ENCODE measurements at places on chromosomes 5 and 9.

GRCh38 chr5:147216552-147217154 is 18.2 kb upstream of the STK32A start:
- DNase-seq = no peak

DNA sequence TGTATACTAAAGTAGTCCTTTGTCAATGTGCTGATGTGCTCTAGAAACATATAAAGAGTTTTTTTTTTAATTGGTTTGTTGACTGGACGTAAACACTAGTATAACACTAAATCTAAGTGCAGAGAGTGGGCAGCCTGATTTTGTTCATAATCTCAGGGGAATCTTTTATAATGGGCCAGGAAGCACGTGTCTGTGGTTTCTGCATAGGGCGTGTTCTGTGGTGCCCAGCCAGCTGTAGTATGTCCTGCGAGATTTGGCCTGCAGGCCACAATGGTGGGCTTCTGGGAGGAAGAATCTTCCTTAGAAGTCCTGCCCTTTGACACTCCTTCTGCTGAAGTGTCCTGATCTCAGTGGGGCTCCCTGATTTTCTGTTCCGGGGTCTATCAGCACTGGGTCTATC is 49.0 kb upstream of the DHFR start:
- no peak for DNase-seq

DNA sequence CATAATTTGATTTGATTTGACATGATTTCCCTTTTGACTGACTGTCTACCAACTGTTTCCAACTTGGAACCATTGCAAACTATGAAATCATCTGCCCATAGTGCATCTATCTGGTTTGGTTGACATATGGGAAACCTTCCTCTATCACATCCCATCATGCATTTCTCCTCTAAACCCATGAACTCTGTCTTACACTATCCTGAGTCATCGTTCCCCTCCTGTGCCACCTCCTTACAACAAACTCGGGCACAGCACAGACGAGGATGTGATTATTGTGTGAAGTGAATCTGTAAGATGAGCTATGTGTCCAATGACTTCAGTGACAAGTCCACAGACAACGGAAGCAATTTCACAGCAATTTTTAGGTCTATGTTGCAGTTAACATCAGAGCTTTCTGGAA is 126.1 kb downstream of the NPR3 start:
- DNase-seq = no peak

- DNase-seq = no peak
These were observed 10.7 kb downstream of the SLC35A4 start for GRCh38 chr5:140575309-140575708.

DNA sequence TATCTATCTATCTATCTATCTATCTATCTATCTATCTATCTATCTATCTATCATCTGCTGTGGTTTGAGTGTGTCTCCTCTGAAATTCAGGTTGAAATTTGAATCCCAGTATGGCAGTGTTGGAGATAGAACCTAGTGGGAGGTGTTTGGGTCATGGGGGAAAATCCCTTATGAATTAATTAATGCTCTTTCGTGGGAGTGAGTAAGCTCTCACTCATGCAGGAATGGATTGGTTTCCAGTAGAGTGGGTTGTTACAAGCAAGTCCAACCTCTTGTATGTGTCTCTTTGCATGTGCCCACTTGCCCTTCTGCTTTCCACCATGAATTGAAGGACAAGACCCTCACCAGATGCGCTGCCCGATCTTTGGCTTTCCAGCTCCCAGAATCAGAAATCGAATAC is 113.0 kb downstream of the ANXA1 start:
- DNase-seq = no peak

DNA sequence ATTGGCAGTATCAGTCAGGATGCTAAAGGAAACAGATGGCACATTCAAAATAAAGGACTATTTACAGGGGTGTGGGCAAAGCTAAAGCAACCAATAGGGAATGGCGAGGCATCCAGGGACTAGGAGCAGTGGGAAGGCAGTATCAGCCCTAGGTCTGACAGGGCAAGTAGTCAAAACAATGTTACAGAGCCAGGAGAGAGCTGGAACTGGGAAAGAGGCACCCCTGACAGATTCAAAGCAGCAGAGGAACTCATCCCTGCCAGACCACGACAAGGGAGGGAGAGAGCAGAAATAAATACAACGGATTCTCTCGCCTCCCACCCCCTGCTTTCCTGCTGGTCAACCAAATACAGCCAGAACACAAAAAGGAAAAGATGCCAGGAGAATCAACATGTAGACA is 371.5 kb downstream of the NR2F1-AS1 start:
- no peak for DNase-seq

- DNase-seq = no peak
These were observed 18.3 kb upstream of the OSMR start for GRCh38 chr5:38827525-38827924.

GRCh38 chr9:13878241-13878711 is 435.7 kb downstream of the NFIB start:
- no peak for DNase-seq

DNA sequence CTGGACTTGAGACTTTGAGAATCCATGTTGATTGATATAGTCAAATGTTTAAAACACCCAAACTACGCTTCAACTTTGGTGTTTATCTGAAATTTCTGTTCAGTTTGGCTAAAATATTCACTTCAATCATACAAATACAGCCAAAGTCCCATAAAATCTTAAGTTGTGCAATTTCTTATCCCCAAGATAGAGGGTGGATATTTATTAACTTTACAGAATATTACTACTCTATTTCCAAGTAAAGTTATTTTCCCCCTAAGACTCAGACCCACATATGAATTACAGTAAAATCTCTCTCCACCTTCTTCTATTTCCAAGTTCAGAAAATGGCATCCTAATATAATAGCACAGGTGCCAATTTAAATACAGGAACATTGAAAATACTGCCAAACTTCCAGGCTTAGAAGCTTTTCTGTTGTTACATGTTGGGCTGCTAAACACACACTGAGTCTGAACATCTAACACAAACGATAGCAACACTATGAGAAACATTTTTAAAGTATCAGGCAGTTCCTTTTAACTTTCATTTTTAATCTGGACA is 290.3 kb downstream of the EBF1 start:
- DNase-seq = no peak

- DNase-seq = no peak
These were observed 68.8 kb downstream of the ITGA1 start for GRCh38 chr5:52856564-52856963.

- DNase-seq = no peak
These were observed 110.9 kb downstream of the ESM1 start for GRCh38 chr5:54874337-54875021.

DNA sequence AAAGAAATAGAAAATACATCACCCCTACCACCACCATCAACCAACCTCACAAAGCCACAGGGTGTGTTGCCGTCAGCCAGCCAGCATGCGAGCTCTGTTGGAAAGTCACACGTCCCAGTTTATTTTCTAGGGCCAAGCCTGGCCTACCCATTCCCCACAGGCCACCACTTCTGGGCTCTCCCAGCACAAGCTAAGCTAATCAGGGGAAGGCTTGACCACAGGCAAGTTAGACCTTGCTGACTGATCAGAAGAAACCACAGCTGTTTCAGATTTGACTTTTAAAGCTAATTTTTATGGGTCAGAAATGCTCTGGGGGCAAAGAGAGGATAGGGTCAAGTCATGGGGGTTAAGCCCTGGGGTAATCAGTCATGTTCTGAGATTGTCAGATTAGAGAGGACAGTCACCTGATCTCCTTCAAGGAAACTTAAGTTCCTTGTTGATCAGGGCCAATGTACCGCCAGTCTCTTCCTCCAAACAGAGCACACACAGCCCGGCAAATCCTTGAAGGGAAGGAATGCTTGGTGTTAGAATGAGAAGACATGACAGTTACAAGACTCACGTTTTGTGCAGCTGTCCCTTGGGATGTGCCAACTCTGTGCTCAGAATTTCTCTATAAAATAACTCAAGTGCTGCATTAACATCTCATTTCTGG is 7.6 kb downstream of the SHB start:
- DNase-seq = no peak

DNA sequence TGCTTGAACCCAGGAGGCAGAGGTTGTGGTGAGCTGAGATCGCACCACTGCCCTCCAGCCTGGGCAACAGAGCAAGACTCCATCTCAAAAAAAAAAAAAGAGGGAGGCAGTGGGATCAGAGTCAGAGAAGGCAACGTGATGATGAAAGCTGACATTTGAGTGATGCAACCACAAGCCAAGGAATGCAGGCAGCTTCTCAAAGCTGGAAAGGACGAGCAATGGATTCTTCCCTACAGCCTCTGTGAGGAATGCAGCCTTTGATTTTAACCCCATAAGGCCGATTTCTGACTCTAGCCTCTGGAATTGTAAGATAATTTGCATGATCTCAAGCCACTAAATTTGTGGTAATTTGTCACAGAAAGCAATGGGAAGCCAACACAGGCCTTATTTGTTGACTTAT is 9.8 kb downstream of the TGFBI start:
- no peak for DNase-seq

DNA sequence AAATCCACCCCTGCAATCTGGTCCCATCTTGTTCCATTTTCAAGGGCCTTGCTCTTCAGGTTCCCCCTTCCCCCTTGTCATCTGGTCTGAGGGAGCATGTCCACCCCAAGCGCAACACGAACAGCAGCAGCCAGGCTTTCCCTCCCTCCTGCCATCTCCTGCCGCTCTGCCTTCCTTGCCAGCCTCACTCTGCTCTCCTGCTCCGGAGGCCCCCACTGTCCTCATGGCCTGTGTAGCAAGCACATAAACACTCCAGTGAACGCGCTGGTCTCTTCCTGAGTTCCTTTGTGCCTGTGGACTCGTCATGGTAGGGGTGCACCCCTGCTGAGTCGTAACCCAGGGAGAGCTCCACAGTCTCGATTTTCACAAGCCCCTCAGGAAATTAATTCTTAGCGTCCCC is 29.9 kb downstream of the TENT4A start:
- DNase-seq = no peak

DNA sequence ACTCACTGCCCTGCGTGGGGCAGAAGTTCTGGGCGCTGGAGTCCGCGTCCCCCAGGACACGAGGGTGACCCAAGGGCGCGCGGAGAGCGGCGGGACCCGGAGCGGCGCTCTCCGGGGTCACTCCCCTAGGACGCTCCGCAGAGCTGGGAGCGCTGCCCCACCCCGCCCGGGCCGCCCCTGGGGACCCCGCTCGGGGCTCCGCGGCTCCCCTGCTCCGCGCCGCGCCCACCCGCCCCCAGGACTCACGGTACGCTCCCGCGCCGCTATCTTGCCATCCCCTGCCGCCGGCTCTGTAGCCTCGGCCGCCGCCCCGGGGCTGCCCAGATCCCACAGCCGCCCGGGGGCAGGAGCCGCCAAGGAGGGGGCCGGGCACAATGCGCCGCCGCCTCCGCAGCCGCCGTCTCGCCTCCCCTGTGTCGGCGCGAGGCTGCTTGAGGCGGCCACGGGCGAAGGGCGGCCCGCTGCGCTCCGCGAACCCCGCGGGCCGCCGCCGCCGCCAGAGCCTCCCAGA is 303 bp downstream of the LIFR start:
- DNase-seq = peak; percentile 14

DNA sequence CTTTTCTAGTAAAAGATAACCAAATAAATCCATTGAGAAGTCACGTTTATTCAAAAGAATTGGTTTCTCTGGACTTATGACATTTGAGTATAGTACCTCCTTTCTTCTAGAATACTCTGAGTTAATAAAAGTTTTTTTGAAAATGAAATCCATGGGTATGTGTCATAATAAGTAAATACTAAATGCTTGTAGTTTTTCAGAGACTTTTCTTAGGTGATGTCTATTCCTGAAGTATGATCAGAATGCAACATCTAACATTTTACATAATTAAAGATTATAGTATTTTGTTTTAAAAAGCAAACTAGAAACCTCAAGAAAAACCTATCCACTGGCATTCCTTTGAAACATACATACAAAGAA is 63.2 kb downstream of the NFIB start:
- DNase-seq = no peak

GRCh38 chr9:89963280-89963679 is 358.5 kb downstream of the GADD45G start:
- DNase-seq = no peak

DNA sequence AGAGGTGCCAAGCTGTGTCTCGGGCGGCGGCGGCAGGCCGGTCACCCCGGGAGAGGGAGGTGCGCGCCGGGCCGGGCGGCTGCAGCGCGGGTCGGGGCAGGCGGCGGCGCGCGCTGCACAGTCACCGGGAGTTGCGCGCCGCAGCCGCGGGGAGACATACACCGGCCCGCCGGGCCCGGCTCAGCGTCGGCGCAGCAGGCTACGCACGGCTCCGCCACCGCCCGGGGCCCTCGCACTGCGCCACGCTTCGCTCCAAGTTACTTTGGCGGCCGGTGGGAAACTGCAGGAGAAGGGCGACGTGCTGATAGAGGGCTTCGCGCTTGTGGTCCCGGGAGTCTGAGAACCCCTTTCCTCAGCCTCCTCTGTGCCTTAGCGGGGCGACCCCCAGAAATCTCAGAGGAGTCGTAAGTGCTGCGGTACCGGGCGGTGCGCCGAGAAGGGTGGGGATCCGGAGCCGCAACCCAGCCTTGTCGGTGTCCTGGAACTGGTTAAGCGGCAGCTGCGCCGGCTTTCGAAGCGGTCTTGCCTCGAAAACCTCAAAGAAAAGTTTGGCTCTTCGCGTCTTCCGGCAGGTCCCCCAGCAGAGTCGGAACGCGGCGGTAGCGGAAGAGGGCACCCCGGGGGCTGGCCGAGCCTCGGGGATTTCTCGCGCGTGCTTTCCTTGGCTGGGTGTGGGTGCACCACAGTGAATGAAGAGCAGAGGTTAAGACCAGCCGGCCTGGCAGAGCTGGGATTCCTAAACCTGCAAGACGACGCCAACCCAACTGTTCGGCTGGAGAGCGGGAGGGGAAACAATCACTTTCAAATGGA is at the start of gene EFNA5:
Gene EFNA5, minus strand, starts transcription at position 6 of the 810 bp plus-strand sequence.
- DNase-seq = no peak

GRCh38 chr9:130900701-130901497 is 4.3 kb upstream of the QRFP start:
- no peak for DNase-seq

- no peak for DNase-seq
These were observed 250.4 kb upstream of the IRX1 start for GRCh38 chr5:3345195-3345594.

DNA sequence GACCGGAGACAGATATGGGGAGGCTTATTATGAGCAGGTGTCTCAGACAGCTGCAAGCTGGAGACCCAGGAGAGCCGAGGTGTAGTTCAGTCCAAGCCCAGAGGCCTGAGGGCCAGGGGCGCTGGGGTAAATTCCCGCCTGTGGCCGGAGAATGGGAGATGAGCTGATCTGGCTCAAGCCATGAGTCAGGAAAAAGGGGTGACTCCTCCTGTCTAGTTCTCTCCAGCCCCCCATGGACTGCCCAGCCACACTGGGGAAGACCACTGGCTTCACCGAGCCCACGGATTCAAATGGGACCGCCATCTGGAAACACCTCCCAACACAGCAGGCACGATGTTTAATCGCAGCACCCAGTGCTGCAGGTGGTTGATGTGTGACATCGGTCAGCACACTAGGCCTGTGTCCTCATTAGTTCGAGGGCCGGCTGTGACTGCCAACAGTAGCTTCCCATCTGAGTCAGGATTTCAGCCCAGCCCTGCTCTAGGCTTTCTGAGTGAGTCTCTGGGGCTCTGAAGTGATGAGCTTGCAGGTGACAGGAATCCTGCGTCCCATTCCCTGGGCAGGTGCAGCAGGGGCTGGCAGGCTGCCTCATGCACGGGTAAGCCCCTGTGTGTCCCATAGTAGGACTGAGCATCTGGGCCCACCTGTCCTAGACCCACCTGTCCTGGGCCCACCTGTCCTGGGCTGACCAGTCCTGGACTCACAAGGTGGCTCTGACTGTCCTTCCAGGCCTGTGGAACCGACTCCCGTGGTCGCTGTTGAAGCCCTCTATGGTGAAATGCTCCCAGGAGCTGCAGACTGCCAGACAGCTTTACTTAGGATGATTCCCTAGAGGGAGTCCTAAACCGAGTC is 49.7 kb downstream of the AHRR start:
- no peak for DNase-seq

All from activated T-cell treated with anti-CD3 and anti-CD28 coated beads, Interleukin-2, amount 50 U/mL, for 4 hours (primary cell).